ENCODE measurements at places on chromosomes 4 and X. TPM values are rescaled to one million over a fixed set of nuclear protein-coding genes. Genes with fewer than 3 reads are reported as not detected.

GATA1 gene
- total RNA-seq: not detected

ZNF280C gene
- 2.4 TPM for total RNA-seq

SPANXC gene
- not detected for total RNA-seq

PDLIM3 gene
- 314 TPM for total RNA-seq
